ENCODE measurements at places on chromosomes 16 and 17. TPM values are rescaled to one million over a fixed set of nuclear protein-coding genes. Genes with fewer than 3 reads are reported as not detected.

CA7 gene
- polyA plus RNA-seq = not detected

DNA sequence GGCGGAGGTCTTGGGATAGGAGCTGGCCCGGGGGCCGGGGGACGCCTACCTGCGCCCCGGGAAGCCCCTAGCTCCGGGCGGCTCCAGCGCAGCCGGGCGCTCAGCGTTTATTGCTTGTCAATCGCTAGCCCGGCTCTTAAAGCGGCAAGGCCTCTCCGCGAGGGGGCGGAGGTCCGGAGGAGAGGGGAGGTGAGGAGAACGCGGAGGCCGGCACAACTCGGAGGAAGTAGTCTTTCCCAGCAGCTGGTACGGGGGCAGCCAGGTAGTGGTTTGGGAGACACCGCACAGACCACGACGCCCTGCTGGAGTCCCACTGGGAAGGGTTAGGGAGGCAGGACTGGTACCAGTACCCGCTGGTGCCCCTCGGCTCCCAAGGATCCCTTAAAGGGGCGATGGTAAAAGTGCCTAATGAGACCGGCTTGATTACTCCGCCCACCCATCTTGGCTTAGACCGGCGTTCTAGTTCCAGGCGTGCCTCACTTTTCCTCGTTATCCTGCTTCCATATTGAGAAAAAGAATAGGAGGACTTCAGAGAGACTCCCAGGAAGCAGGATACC lies at the start of gene MPP2:
MPP2 (minus strand) TSS at position 112 of the 557 bp plus-strand sequence. CDS start 3,076 bp downstream, outside the sequence.
- DNase-seq = peak; percentile 66
- H3K27ac ChIP-seq = peak within 1 kb of the TSS; percentile 68
- H3K36me3 ChIP-seq = no peaks in the 10 kb centered on the region

DNA sequence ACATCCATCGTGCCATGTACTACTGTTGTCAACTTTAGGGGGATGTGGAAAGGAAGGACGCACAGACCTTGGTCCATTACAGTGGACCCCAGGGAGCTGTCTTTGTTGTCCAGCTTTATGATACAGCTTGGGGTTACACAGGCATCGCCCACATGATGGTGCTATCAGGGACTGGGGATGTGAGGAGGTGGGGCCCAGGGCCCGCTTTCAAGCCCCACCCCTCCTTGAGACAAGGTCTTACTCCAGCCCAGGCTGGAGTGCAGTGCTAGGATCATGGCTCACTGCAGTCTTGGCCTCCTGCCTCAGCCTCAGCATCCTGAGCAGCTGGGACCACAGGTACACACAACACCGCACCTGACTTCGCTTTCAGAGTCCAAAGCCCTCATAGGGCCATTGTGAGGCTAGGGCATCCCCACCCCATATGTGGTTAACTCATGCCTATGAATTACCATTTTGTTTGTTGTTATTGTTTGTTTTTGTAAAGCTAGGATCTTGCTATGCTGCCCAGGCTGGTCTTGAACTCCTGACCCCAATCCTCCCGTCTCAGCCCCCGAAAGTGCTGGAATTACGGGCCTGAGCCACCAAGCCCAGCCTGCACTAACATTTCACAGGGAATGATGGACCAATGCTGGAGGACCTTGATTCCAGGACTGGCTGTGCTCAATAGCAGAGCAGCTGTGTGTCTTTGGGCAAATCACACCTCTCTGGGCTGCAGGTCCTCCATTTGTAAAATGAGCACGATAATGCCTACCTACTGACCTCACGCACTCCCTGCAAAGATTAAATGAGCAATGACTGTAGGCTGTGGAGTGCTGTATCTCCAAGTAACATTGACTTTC lies 17.2 kb downstream of the ST3GAL2 start:
- no peak overlapping the region for H3K27ac ChIP-seq
- DNase-seq = no peak
- no peaks in the 10 kb centered on the region for H3K36me3 ChIP-seq

OR1G1 gene
- polyA plus RNA-seq = not detected

DNA sequence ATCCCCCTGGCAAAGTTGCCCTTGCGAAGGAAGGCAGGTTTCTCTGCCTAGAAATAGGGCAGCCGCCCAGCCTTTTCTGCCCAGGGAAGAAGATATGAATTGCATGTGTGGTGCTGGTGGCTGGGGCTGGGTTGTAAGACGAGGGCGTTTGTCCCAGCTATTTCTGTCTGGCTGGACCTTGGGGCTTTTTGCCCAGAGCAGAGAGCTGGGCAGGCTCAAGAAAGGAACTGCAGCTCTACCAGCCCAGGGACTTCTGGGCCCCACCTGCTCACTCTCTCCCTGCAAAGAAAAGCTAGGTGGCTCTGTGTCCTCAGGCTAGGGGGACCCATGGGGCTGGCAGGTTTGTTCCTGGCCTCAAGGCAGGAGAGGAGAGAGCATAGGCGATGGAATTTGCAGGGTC lies 586 bp downstream of the CACNG1 start:
- no peak for DNase-seq
- H3K36me3 ChIP-seq = no peaks in the 10 kb centered on the region
- H3K27ac ChIP-seq = no peak overlapping the region
- H3K4me3 ChIP-seq = no peak overlapping the region
- H3K27me3 ChIP-seq = no peaks in the 10 kb centered on the region
- H3K4me1 ChIP-seq = no peaks in the 10 kb centered on the region

DNA sequence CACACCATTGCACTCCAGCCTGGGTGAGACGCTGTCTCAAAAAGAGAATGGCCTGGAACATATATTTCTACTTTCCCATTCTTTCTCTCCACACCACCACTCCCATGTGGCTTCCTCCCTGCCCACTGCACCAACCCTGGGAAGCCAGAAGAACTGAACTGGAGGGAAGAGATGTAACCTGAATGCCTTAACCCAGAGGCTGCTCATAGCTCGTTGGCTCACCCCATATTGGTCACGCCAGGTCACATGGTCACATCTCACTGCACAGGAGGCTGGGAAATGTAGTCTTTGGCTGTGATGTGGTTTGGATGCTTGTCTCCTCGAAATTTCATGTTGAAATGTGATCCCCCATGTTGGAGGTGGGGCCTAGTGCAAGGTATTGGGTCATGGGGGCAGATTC lies 5.9 kb upstream of the DNAH17 start:
- no peaks in the 10 kb centered on the region for H3K27me3 ChIP-seq
- no peaks in the 10 kb centered on the region for H3K4me1 ChIP-seq
- no peaks in the 10 kb centered on the region for H3K36me3 ChIP-seq
- H3K27ac ChIP-seq = no peak overlapping the region
